Natural killer cell treated with Interleukin-12 subunit alpha and Interleukin-12 subunit beta and Interleukin-15 and Interleukin-18, amount 100 ng/mL, for 72 hours (primary cell): ENCODE measurements at places on chromosomes 6 and 20.

DNA sequence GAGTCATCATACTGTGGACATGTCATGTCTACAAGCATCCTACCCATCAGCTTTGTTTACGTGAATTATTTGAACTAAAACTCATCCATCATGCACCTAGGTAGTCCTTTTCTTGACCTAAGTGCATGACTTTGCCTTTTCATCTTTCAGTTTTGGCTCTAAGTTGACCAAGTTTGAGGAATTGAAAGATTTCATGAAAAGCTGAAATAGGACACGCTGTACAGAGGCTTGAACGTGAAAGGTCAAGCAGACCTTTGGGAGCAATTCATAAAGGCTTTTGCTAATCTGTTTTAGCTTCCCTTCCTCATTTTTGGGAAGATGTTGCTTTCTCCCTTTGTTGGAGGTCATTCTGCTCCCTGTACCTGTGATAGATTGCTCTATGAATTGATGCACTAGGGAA, 55.1 kb upstream of the MLIP start:
- no peak for DNase-seq

DNA sequence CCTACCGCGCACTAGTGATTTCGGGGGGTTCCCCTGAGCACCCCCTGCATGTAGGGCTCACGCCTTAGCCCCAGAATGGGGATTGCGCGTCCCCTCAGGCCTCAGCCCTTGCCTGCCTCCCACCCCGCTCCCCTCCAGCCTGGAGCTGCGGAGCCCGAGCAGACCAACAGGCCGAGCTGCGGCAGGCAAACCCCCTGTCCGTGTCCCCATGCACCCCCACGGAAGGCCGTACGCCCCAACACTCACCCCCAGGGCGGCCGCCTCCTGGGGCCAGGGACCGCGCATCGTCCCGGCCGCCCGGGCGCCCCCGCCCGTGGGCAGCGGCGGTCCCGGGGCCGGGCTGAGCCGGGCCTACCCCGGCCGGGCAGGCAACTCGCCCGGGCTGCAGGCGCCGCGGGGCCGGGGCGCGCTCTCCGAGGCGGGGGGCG, 1.2 kb upstream of the KCNB1 start:
- no peak for DNase-seq

DNA sequence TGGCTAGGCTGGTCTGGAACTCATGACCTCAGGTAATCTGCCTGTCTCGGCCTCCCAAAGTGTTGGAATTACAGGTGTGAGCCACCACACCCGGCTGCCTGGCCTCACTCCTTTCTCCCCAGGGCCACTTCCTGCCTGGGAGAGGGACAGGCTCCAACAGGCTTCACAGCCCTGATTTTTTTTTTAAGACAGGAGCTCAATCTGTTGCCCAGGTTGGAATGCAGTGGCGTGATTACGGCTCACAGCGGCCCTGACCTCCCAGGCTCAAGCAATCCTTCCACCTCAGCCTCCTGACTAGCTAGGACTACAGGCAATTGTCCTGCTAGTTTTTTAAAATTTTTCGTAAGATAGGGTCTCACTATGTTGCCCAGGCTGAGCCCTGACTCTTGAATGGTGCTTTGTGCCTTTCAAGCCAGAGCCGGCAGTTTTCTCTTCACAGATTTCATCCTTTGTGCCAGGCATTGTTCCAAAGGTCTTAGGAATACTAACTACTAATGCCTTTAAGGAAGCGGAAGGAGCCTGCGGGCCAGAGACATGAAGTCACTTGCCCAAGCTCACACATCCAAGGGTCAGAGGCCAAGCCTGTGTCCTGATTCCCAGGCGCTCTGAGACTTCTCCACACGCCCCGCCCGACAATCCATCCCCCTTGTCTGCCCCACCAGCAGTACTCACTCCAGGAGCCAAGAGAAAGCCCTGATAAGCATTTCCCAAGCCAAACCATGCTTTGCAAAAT, 19.2 kb downstream of the CAPN11 start:
- no peak for DNase-seq

- DNase-seq = no peak
Observed at GRCh38 chr20:5369629-5370028, 52.9 kb upstream of the PROKR2 start.

GRCh38 chr20:24700166-24700860, 230.9 kb downstream of the SYNDIG1 start:
- no peak for DNase-seq

DNA sequence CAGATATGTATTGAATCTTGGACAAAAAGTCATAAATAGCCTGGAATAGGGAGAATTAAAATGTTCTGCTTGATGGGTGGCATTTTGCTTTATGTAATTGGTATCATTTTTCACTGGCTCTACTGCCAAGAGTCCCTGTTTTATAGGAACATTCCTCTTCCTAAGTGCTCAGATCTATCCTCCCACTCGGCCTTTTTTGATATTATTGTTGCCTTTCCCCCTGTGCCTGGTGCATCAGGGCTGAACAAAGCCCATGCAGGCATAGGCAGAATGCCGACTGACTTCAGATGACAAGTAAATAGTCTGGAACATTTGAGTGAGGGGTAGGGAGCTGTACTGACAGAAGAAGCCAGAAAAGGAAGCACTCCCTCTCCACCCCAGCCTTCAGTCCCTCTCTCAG, 127.0 kb downstream of the PKHD1 start:
- no peak for DNase-seq

DNA sequence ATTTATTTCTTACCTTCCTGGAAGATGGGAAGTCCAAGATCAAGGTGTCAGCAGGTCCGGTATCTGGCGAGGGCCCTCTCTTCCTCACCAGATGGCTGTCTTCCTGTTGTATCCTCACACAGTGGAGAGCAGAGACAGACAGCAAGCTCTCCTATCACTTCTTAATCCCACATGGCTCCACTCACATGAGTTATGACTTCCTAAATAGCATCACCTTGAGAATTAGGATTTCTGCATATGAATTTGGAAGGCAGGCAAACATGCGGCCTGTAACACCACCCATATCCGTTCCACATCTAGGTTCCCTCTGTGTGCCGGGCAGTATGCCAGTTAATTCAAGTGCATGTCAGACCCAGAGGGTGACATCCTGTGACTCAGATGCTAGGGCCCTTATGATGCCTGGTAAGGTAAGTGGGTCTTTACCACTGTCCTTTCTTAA, 2.1 kb downstream of the RAET1E start:
- DNase-seq = no peak

DNA sequence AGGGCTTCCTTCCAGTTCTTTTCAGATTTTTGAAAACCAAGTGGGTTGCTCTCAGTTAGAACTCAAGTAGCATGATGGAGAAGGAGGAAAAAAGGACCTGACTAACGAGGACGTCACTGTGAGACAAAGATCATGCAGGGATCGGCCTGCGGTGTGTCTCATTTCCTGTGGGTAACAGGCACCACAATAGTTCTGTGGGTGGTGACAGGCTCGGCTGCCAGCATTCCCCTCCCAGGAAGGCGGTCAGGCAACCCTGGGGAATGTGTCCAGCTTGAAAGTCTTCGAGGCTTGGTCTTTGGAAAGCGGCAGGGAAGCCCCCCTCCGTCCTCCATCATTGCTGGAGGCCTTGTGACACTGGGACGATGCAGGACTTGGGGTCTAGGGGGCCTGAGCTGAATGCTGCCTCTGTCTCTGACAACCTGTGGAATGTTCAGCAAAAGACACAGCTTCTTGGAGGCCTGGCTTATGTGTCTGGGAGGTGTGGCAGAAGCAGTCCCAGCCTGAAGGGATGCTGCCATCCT, 121.0 kb downstream of the BCAS1 start:
- DNase-seq = peak; percentile 88

DNA sequence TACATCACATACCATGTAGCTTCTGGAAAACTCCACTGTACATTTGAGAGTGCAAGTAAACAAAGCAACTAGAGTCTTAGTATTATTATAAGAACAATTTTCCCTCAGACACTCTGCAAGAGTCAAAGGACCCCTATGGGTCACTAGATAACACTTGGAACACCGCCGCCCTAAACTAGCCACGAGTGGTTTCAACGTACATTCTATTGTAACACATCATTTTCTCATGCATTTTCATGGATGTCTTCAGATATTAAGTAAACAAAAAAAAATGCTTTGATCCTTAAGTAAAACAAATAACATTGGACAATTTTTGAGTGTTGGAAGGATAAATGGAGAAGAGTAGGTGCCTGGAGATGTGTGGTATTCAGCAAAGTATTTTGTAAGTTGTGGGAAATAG, 3.2 kb upstream of the RNF146 start:
- no peak for DNase-seq

DNA sequence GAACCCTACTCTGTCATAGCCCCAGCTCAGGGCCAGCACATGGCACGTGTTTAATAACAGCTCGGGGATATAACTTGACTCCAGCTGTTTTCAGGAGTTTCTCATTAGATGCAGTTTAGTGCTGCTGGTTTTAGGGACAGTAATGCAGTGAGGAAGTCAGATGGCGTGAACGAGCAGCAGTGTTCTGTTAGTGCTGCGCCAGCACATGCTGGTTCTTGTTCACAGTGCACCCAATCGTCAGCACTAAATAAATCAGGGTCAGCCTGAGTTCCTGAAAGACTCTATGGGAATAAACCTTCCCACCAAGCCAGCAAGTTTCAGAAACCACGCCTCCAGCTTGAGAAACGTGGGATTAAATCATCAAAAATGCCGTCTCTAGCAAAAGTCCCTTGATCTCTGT, 235.9 kb upstream of the SUPT3H start:
- no peak for DNase-seq

- no peak for DNase-seq
Observed at GRCh38 chr20:54549658-54550326, 74.4 kb downstream of the DOK5 start.

DNA sequence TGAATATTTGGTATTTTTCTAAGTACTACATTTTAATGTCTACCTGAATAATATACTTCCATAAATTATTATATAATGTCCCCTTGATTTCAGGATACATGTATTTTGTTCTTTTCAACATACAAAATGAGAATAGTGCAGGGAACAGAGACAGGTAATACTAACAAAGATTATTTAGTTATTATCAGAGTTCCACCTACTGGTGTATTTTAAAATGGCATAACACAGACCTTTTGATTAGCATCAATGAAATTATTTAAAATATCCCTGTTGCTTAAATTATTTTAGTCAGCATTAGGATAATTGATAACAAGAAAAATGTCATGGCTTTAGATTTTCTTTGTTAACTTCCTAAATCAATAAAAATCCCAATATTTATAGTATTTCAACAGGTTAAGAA, 184.0 kb downstream of the PRDM13 start:
- DNase-seq = no peak

GRCh38 chr20:21303872-21304586, 898 bp downstream of the XRN2 start:
- DNase-seq = no peak

DNA sequence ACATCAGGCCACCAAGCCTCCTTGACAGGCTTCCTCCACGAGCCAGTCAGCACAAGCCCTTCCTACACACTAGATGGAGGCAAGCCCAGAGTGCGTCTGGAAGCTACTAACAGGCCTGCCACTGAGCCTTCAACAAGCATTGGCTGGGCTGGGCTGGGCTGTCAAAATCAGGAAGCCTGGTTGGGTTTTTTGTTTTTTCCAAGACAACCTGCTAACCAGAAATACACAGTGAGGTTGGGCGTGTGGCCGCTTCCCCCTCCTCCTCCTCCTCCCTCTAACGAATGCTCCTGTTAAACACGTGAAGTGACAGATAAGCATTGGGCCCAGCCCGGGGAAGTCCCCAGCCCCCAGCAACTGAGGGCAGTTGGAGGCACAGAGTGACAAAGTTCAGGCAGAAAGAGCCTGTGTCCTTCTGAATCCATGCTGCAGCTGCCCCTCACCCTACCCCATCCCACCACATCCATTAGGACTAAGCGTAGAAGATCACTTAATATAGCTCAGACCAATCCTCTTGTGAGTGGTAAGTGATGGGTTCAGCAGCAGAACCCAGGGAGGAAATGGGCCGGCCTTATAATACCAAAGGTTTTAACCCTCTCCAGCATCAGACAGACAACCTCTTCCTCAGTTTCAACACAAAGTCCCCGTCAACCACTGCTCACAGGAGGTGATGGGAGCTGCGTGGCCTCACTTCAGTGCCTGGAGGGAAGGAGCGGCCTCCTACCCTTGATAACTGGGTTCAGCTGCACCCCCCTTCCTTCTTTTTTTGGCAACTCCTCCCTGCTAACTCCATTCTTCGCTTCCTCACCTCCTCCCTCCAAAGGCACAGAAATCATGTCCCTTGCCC, 1.1 kb downstream of the NFATC2 start:
- DNase-seq = peak; percentile 88

DNA sequence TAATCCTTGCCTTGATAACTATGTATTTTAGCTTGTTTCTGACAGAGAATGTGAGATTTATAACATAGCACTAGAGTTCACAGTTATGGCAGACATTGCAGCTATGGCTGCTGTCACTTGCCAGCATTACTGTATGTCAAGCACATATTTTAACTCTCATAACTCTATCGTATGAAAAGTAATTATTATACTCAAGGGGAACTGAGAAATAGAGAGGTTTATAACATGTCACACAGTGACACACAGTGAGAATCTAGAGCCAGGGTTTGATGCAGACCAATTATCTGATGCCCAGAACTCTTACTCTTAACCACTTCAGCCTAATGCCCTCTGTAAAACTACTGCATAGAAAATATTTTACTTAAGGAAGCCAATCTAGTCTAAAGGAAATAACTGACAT, 1012.4 kb downstream of the GRIK2 start:
- DNase-seq = no peak

DNA sequence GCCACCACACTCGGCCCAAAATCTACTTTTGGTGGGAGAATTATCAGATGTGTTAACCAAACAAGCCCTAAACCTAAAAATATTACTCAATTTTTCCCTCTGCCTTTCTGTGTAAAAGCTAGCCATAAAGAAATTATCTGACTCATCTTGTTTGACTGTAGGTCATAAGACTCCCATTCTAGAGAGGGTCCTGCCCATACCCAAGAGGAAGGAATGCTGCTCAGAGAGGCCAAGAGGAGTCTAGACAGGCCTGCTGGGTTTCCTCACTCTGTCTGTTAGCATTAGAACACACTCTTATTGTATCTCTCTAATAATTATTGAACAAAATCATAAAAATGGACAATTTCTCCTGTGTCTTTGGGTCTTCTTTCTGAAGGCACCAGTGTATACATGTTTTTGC, 26.1 kb downstream of the C6orf141 start:
- DNase-seq = no peak

DNA sequence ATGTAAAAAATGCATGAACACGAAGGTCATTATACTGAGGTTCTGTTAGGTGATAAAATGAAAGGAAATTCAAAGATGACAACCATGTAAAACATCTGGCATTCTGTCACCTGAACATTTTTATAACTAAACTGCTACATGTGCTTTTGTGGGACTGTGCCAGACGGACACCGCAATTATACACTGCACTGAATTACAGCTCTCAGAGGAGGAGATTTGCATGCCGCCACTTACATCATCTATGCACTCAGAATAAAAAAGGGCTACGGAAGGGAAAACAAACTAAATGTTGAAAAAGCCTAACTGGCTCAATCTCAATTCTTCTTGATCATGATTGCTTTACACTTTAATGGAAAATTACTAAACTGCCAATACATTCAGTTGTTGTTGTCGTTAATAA, 614.0 kb upstream of the EYS start:
- no peak for DNase-seq

- no peak for DNase-seq
Observed at GRCh38 chr6:145763742-145764141, 28.4 kb upstream of the EPM2A start.

GRCh38 chr20:5039255-5039657, 37.9 kb upstream of the SLC23A2 start:
- DNase-seq = peak; percentile 79
